ENCODE measurements at places on chromosomes 13 and 19.
A peak's percentile ranks its signal among the peaks of the same experiment; 100 is the strongest.

- DNase-seq = peak; percentile 87
Observed at GRCh38 chr19:7533925-7534480, 1.5 kb upstream of the PNPLA6 start.

- no peak for DNase-seq
Observed at GRCh38 chr13:34502011-34502410, 440.1 kb upstream of the NBEA start.

GRCh38 chr13:35994131-35994966 lies 136.8 kb downstream of the DCLK1 start:
- DNase-seq = no peak

GRCh38 chr13:98856983-98857382 lies 104.5 kb upstream of the SLC15A1 start:
- no peak for DNase-seq

DNA sequence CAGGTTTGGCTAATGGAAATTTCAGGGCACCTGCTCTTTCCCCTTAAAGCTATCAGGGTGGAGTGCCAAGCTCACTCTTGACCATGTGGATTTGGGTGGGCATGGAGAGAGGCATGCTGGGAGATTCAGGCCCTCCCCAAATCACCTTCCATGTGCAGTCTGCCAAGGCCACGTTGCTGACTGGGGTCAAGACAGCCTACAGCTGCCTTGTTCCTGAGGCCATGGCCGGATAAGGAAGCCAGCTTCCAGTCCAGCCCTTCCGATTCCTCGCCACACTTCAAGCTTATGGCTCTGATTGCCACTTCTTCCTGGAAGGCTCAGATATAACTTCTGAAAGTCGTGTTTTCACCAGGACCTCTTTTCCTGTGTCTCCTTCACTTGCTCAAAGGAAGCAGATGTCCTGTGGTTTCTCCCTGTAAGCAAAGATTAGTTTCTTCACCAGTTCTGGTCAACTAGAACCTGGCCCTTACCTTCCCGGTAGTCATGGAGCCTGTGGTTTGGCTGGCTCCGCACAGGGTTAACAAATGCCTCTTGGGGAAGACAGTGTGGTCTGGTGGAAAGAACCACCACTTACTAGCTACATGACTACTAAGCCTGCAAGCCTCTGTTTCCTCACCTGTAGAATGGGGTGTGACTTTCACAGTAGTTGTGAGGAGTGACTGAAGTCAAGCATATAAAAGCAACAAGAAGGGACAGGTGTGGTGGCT lies 16.1 kb upstream of the TPT1 start:
- peak; percentile 29 for DNase-seq

GRCh38 chr19:1558552-1558951 lies 9.6 kb downstream of the MEX3D start:
- DNase-seq = no peak

- DNase-seq = no peak
Observed at GRCh38 chr19:32717496-32717895, 2.1 kb upstream of the TDRD12 start.

DNA sequence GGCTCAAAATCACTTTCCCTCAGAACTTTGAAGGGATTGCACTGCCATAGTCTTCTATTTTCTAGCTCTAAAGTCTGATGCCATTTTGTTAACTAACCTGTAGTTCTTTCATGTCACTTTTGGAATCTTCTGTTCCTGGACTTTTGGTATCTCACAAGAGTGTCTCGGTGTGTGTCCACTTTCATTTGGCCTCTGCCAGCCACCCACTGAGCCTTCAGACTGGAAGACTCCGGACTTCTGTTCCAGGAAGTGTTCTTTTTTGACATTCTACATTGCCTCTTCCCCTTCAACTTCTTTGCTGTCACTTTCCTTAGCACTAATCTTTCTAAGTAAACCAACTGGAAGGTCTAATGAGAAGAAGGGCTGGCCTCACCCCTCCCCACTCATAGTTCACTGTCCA lies 25.0 kb upstream of the LAMP1 start:
- DNase-seq = no peak

DNA sequence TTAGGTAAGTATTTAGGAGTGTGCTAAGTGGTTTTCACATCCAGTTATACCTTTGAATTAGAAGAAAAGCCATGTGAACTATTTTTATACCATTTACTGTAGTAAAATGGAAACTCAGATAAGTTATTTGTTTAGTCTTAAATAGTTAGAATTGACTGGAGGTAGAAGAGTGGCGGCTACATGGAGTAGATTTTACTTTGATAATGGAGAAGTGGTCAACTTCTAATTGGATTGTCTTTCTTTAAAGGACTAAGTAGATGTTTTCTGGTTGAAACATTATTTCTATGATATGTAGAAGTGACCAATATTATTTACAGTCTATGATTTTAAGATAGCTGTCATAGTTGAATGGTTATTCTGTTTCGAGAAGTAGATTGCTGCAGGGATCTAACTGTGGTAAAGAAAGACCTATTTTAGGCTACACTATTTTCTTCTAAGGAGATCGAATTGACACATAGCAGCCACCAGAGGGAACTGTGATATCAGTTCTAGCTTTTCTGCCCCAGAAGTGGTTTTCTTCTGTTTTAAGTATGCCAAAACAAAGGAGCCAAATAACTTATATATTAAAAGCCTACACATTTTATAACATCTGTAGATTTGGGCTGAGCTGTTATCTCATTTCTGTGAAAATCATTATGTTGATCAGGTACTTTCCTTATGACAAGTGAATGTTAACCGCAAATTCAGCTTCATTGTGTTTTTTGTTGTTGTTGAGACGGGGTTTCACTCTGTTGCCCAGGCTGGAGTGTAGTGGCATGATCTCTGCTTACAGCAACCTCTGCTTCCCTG lies 26.1 kb downstream of the ZMYM2 start:
- DNase-seq = peak; percentile 62

DNA sequence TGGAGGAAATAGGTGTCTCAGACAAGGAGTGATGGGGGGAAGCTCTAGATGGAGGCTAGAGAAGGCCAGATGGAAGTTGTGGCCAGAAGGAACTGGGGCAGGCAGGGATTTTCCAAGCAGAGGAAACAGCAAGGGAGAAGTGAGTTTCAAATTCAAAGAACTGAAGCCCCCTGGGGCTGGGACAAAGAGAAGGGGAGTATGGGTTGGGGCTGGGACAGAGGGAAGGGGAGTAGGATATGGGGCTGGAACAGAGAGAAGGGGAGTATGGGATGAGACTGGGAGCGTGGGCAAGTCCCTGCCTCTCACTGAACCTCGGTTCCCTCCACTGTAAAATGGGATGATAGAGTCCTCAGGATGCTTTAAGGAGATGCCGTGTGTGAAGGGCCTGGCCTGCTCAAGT lies 1.9 kb upstream of the GTF2F1 start:
- DNase-seq = no peak

DNA sequence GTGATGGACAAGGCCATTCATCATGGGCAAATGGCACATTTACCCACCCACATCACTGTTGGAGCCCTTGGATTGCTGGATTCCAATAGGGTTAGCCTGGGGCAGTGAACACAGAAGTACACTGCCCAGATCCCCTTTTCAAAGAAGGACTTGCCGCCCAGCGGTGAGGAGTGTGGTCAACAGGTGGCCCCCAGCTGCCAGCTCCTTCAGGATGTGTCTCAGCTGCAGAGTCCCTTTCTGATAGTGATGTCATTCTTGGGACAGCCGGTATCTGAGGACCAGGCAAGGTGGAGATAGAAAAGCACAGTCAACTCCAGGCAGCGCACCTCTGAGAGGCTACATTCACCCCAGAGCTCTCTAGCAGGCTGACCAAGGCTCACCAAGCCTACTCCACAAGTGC lies 16.9 kb downstream of the ERICH6B start:
- DNase-seq = no peak

DNA sequence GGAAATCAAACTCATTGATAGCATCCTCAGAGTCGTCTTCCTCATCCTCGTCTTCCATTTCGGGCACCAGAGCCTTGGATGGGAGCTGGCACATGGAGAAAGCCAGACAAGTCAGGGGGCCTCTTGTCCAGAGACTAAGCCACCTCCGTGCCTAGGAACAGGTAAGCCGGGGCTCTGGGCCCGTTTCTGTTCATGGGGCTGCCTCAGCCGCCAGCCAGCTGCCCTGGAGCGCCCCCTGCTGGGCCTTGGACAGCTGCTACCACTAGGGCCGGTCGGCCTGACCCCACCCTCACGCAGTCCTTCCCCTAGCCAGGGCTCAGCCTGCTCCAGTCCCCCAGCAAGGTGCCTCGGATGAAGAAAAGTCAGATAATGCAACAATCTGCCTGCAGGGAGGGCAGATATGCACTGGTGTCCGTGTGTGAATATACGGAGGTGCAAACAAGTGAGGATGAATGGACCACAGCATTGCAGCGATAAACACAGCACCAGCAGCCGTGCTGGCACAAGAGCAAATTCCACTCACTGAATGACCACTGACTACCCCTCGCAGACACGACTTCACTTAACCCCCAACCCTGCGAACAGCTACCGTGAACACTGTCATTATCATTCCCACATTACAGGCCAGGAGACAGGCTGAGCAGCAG lies 11.9 kb upstream of the PRKD2 start:
- DNase-seq = peak; percentile 62

GRCh38 chr19:49875177-49875576 lies 2.0 kb downstream of the AKT1S1 start:
- DNase-seq = no peak

- no peak for DNase-seq
Observed at GRCh38 chr19:55694656-55695491, 19.8 kb downstream of the EPN1 start.

DNA sequence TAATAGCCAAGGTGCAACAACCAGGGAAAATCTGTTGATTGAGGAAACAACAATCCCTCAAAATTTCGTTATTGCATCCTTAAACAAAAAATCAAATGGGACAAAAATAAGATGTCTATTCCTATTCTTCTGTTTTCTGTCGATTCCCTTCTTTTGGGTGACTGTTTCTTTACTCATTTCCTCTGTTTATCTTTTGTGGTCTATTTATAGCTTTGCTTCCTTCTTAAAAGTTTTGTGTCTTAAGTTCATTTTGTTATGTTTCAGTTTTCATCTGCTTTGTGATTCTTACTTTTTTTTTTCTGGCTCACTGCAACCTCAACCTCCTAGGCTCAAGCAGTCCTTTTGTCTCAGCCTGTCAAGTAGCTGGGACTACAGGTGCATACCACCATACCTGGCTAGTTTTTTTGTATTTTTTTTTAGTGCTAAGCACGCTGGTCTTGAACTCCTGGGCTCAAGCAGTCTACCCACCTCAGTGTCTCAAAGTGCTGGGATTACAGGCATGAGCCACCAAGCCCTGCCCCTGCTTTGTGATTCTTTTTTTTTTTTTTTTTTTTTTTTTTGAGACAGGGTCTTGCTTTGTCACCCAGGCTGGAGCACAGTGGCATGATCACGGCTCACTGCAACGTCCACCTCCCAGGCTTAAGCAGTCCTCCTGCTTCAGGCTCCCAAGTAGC lies 10.4 kb downstream of the ZNF146 start:
- no peak for DNase-seq

DNA sequence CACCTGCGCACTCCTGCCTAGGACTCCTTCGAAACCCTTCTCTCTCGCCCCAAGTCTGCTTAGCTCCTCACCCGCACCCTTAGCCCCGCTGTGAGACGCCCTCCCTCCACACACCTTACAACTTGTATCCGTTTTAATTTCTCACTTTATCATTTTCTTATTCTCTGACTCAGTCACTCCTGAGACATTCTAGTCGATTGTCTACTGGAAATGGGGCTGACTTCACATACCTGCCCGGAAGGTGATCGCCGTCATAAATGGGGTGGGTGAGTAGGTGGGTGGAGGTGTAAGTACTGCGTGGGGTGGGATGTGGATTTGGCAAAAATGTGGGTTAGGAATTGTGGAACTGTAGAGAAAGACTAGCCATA lies 714 bp downstream of the NDFIP2 start:
- DNase-seq = peak; percentile 30

GRCh38 chr13:47397739-47398138 lies 500.9 kb upstream of the HTR2A start:
- DNase-seq = peak; percentile 4

- no peak for DNase-seq
Observed at GRCh38 chr13:25347151-25347550, 24.6 kb upstream of the ATP8A2 start.

- no peak for DNase-seq
Observed at GRCh38 chr13:58884353-58885209, 1253.0 kb downstream of the PCDH17 start.

GRCh38 chr19:17648097-17648660 lies 40.0 kb downstream of the UNC13A start:
- no peak for DNase-seq

- DNase-seq = no peak
Observed at GRCh38 chr13:95258619-95259194, 42.5 kb downstream of the ABCC4 start.

GRCh38 chr19:8702350-8702749 lies 3.8 kb upstream of the ACTL9 start:
- peak; percentile 54 for DNase-seq

DNA sequence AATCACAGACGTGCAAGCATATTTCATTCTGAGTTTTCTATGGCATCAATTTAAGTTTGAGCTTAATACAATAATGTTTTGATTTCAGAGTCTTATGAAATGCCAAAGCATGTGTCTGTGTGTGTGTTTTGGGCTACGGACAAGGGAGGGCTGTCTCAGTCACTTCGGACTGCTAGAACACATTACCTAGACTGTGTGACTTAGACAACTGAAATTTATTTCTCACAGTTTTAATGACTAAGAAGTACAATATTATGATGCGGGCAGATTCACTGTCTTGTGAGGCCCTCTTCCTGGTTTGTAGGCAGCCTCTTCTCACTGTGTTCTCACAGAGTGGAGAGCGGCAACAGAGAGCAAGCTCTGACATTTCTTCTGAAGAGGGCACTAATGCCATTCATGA lies 1202.0 kb downstream of the EFNB2 start:
- DNase-seq = no peak

GRCh38 chr19:55226788-55227187 lies 1.8 kb downstream of the TMEM86B start:
- no peak for DNase-seq

GRCh38 chr19:41535029-41535622 lies 40.8 kb upstream of the CEACAM21 start:
- no peak for DNase-seq

DNA sequence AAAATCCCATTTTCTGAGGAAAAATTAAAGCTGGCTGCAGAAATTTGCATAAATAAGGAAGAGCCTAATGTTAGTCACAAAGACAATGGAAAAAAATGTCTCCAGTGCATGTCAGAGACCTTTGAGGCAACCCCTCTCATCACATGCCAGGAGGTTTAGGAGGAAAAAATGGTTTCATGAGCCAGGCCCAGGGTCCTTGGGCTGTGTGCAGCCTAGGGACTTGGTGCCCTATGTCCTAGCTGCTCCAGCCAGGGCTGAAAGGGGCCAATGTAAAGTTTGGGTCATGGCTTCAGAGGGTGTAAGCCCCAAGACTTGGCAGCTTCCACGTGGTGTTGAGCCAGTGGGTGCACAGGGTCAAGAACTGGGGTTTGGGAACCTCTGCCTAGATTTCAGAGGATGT lies 1252.6 kb downstream of the PCDH9 start:
- no peak for DNase-seq

DNA sequence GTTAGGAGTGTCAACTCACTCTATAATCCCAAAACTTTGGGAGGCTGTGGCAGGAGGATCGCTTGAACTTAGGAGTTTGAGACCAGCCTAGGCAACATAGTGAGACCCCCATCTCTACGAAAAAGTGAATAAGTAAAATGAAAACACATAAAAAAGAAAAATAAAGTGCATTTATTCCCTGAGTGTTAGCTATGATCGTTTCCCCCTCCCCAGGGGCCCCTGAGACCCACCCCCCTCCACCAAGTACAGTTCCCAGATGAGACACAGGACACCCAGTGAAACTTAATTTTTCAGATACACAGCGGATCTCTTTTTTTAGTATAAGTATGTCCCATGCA lies 28.6 kb upstream of the NANOS3 start:
- DNase-seq = no peak

GRCh38 chr13:84393981-84394625 lies 511.8 kb upstream of the SLITRK1 start:
- DNase-seq = no peak
